DMS153 (cell line): ENCODE measurements at places on chromosomes 1 and 21.

DNA sequence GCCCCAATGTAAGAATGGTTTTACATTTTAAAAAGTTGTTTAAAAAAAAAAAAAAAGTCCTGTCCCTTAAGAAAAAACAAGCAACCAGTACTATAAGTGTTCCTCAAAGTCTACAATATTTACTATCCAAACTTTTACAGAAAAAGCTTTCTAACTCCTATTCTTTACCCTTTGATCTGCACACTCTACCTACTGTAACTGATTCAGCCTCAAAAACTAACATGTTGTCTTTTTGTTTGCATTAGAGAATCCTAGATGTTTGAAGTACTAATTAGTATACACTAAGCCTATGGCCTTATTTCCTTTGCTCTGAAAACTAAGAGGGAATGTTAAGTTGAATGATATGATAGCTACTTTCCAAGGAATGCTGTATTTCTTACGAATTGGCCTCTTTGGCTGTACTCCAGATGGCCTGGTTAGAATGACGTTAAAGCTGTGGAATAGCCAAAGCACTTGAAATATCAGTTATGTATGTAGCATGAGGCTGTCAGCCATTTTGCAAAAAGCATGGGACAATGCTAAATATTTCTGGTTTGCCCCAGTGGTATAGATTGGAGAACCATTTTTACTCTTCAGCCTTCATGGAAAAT, 234.8 kb downstream of the GPR52 start:
- no peak for DNase-seq

DNA sequence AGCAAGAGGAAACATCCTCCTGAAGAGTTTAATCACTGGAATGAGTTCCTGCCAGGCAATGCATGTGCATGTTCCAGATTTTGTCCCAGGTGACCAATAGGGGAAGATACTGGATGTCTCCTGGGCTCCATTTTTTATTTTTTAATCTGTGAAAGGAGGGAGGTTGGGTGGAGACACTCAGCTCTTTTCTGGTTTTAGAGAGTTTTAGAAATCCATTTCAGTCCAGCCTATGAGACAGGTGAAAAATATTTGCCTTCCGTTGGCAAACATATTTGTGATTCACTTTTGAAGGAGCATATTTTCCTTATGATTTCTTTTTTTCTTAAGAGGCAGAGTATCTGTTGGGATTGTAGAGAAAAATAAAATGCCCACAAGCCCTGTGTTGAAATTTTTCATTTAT, 70.7 kb downstream of the ABCA4 start:
- DNase-seq = no peak

DNA sequence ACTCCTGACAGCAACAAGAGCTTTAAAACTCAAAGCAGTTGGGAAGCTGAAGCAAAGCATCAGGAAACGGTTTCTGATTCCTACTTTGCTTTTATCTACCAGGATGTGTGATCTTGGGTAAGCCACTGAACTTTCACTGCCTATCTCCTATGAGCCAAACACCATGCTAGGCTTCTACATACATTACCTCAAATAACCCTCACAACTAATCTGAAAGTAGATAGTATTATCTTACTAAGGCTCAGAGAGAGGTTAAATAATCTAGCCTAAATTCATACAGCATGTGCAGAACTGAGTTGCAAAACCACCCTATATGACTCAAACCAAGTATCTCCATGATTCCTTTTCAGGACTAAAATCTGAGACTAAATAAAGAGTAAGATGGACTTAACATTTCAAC, 83.8 kb downstream of the EVI5 start:
- DNase-seq = no peak

GRCh38 chr1:220841293-220841692, 38.0 kb upstream of the HLX start:
- no peak for DNase-seq

DNA sequence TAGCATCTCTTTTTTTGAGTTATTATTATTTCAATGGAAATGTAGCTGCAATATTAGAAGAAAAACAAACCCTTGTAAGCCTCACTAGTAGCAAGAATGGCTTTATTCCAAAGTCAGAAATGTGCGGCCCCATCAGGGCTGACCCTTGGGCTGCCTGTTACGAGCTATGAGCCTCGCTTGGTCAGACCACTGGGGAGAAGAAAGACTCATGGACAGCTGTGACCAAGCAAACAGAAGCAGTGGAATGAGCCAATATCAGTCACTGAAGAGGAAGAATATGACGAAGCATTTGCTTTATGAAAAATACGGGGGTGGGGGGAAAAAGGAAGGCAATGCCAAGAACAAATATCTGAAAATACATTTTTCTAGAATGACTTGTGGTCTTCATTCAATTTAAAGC, 504.5 kb downstream of the LMO4 start:
- DNase-seq = no peak

GRCh38 chr1:230937371-230937770, 41.3 kb downstream of the TTC13 start:
- DNase-seq = no peak

DNA sequence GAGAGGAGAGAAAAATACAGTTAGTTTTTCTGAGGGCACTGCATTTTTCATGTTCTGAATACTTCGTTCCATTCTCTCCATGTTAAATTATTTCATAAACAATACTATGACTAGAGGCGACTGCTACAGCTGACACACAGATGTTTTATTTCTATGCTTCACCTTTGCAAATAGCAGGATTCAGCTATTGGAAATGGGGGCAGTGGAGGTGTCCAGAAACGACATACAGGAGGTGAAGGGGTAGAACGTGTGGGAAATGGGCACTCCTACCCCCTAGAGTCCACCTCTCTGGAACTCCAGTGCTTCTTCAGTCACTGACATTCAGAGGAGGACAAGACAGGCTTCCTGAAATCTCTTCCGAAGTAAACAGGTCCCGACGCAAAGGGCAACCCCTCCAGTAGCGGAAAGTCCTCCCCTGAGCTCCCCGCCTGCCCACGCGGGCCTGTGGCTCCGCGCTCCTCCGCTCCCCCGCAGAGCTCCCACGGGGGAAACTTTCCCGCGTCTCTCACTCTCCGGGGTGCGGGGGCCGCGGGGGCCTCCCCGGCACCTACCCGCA, 480 bp downstream of the DPYD start:
- DNase-seq = no peak

DNA sequence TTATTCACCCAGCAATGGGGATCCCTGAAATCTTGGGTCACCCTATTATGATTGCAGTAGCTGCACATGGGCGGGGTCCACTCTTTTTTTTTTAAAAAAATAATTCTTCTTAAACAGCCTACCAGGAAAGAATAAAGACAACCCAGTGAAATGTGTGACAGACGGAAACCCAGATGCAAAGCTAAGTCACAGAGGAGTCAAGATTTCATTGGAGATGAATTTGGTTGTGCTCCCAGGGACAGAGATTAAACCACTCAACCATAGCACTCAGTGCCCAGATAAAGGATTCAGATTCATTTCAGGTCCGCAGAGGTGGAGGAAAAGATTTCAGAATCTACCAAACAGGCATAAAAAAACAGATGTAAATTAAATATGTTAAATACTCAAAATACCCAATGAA, 583.5 kb upstream of the ZP4 start:
- no peak for DNase-seq

DNA sequence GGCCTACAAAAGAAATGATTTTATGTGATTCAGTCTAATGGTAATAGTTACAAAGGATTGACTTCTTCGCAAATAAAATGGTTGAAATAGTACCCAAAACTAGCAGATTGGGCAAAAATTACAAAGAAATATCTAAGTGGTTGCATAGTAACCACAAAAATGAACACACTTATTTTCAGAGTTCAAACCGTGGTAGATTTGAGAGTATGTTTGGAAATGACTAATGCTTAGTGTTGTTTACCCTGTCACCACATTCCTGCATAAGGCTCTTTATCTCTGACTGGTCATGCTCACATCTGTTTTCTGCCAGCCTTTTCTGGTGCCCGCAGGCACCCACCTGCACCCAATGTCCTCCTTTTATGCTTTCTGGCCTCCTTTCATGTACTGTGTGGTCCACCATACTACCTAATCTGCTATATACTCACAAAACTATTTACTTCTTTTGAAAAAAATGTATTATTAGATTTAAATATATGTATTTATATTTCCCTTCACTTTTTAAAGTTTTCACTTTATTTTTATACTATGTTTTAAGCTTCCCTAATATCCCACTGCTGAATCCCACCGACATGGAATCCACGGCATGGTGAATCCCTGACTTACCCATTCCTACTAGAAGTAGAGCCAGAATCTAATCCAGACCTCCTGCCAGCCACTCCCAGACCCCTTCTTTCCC, 30.3 kb downstream of the PTPRC start:
- no peak for DNase-seq

DNA sequence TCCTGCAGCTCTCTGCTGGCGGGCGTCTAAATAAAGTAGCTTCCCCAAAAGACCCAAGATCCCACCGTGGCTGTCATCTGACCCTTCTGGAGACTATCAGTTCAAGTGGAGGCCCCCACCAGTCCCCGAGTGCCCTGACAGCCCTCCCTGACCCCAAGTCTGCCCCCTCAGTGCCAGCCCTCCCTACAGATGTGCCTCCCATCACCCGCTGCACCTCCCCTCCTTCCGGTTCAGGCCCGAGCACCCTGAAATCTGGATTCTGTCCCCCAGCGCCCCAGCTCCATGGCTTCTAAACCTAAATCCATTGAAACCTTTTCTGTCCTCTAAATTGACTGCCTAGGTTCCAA, 595 bp downstream of the IL10RB start:
- DNase-seq = no peak

- DNase-seq = no peak
Observed at GRCh38 chr1:167077128-167077867, 12.9 kb downstream of the GPA33 start.

- no peak for DNase-seq
Observed at GRCh38 chr1:220991959-220992704, 112.9 kb downstream of the HLX start.

DNA sequence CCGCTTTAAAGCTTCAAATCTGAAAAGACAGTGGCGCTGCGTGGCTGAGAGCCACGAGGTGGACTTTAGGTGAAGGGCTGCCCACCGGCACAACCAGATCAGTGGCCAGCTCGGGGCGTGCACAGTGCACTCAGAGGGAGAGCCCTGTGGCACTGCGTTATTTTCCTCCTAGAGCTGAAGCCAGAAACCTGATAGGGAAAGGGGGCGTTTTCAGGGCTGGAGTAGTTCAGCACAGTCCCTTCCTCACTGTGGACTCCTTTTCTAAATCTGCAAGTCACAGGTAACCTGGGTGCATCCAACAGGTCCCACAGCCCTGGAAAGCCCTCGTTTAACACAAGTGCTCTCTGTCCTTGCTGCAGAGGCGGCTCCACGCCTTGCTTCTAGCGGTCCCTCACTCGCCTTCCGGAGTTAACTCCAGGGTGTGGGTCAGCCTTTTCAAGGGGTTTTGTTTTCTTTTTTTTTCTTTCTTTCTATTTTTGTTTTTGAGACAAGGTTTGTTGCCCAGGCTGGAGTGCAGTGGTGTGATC, 81.2 kb downstream of the GALNT2 start:
- DNase-seq = no peak

DNA sequence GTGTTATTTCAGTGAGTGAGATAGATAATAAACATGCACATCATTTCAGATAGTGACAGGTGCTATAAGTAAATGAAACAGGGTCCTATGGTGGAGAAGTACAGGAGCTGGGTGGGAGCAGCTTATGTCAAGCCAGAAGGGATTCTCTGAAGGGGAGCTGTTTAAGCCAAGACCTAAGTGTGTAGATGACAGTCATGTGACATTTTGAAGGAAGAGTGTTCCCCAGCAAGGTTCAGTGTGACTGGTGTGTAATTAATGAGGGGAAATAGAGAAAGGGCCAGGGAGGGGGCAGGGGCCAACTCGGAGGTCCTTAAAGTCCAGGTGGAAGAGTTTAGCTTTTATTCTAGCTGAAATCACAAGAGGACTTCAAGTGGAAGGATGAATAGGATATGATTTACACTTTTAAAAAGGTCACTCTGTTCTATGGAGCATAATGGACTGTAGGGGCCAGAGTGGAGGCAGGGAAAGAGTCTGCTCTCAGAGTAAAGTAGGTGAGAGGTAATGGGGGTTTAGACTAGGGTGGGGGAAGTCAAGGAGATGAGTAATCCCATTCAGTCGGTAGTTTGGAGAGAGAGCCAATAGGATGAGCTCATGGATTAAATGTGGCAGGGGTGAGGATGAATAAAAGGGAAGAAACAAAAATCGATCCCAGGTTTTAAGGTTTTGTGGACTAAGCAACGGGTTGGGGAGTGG, 243.1 kb downstream of the CACNA1E start:
- DNase-seq = no peak

GRCh38 chr1:226370144-226370923, 37.6 kb downstream of the PARP1 start:
- no peak for DNase-seq

- no peak for DNase-seq
Observed at GRCh38 chr1:19450811-19451515, 34.4 kb downstream of the CAPZB start.

DNA sequence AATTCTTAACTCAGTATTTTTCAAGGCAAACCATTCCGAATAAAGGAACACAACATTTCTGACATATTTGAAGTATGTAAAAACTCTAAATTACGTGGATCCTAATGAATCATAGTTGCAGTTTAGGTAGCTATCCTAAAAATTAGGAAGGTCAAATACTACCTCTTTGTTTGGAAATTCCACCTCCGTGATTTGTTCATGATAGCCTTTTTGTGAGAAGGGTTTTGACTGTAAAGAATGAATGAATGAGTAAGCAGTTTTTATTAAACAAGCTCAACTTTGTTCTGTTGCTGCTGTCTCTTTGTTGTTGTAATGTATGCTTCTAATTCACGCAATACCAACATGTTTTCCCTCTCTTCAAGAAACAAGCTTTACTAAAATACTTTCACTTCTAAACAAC, 840.4 kb downstream of the USP25 start:
- no peak for DNase-seq

GRCh38 chr1:239987103-239987745, 104.5 kb upstream of the FMN2 start:
- DNase-seq = no peak

DNA sequence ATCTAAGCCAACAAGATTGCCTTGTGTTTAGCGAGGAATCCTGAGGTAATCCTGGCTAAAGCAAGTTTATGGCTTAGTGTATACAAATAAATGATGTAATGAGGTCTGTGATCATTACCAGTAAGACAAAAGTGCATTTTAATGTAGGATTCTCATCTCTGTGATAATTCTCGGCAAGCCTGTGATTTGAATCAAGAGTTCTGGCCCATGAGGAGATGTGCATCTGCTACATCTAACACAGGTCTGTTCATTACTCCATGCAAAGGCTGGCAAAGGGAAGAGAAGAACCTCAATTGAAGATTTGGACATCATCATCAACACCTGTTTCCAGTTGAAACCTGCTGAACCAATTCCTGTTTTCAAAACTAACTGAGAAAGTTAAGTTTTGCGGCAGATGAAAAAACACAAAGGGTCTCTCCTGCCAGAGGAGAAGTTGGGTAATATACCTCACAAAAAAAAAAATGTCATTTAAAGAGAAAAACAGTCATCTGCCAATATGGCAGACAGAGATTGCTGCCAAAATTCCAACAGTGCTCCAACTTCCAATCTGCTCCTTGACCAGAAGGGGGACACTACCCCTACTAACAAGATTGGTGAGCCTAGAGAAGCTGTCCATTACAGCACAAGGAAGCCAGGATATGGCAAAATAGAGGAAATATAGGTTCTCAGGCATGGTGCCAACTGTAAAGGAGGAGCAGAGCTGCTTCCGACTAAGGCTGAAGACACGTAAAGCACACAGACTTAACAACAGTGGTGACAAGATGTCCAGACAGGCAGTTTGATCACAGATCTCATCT, 453.7 kb downstream of the TTLL7 start:
- no peak for DNase-seq
